ENCODE measurements at places on chromosomes 12 and 14.

DNA sequence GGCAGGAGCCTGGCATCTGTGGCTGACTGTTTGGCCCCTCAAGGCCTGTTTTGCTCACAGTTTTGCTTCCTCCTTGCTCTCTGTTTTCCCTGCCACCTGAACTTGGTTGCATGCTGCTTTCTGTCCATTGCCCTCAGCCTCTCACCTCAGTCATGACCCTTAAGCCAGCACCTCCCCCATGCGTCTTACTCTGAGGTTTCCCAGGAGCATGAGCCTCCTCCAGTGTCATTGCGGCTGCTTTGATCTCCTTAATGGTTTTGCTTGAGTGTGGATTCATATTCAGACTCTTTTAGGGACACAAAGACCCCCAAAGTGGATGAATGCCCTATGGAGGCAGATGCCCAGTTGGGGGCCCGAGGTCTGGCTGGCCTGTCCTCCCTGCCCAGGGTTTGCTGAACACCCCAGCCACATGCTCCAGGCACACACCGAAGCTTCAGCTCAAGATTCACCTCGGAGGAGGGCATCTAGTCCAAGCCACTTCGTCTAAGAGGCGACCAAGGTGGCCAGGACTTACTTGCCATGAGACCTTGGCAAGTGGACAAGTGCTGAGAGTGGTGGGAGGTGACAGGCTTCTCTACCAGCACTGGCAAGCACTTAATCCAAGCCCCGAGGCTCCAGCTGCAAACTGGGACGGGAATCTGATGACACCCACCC lies 95.4 kb upstream of the DIO3 start:
- no peak for DNase-seq

GRCh38 chr12:123761841-123762714 lies at the start of gene DNAH10:
Gene DNAH10, plus strand, starts transcription at chr12:123762301. Its CDS starts 36 bp downstream, at chr12:123762337.
- DNase-seq: peak; percentile 61

GRCh38 chr14:73237219-73237785 lies at the start of gene PAPLN:
Gene PAPLN, plus strand, starts transcription at chr14:73237506. Its CDS starts 2,273 bp downstream, at chr14:73239779.
- no peak for DNase-seq

DNA sequence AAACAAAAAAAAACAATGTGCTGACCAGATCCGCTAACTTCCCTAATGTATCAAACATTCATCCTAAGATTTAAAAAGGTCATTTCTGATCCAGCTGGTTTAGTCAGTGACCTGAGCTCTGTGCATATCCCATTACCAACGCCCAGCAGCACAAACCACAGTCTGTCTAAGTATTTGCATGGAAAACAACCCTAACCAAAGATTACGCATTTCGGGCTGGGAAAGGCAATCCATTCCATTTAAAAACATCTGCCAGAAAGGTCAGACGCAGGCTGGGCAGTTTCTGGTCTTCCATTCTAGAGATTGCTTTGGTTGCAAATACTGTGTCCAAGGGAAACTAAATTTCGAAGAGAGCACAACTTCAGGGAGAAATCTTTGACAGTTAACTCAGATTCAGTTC lies 234.9 kb downstream of the FLRT2 start:
- DNase-seq: peak; percentile 77

GRCh38 chr14:79510659-79511058 lies 700.6 kb downstream of the DIO2 start:
- no peak for DNase-seq

- peak; percentile 84 for DNase-seq
Observed at GRCh38 chr12:116123451-116124258, 153.8 kb downstream of the MED13L start.

- DNase-seq: no peak
Observed at GRCh38 chr12:1132311-1132710, 141.3 kb downstream of the ERC1 start.

DNA sequence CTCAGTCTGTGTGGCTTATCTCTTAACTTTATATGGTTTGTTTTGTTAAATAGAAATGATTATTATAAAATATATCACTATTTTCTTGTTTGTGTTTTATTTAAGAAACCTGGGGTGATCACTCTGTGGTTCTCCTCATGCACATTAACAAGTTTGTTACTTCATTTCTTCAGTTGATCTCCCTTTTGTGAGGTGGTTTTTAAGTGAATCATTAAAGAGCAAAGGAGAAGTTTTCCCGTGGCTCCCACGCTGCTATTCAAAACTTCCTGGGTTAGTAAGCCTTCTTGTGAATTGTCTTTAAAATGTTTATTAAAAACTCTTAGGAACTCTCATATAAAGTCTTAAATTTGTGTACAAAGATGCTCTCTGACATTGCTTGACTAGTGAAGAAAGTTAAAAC lies 11.8 kb downstream of the ADIPOR2 start:
- DNase-seq: no peak

DNA sequence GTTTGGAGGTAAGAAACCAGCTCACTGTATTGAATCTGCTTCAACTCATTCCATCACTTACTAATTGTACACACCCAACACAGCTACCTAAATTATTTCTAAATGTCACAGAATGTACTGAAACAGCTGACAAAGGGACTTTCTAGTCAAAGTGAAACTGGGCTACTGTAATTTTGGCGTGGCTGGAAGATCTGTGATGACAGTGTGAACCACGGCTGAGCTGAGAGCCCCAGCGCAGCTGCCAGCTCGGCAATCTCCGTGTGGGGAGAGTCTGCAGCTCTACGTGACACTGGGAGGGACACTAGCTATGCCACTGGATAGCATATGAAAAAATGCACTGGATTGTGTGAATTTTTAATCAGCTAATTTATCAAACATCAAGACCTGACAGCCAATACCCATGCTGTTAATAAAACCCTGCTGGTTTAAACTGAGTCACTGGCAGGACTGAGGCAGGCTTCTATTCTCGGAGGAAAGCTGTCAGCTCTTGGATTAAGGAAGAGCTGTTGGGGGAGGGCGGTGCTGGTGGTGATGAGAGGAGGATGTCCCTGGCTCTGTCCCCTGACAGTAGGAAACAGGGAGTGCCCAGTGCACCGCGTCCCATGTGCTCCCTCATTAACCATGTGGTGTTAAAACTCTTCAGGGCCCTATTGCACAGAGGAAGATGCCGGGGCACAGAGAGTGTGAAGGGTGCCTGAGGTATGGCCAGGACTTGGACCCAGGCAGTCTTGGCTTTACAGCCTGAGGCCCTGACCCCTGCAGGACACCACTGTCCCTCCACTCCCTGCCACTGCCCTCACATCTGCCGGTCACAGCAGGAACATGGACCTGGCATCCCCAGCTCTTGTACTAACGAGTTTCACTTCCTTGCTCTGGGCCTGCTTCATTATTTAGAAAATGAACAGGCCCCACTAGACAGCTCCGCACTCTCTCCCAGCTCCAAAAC lies 13.3 kb downstream of the SLC15A4 start:
- no peak for DNase-seq

DNA sequence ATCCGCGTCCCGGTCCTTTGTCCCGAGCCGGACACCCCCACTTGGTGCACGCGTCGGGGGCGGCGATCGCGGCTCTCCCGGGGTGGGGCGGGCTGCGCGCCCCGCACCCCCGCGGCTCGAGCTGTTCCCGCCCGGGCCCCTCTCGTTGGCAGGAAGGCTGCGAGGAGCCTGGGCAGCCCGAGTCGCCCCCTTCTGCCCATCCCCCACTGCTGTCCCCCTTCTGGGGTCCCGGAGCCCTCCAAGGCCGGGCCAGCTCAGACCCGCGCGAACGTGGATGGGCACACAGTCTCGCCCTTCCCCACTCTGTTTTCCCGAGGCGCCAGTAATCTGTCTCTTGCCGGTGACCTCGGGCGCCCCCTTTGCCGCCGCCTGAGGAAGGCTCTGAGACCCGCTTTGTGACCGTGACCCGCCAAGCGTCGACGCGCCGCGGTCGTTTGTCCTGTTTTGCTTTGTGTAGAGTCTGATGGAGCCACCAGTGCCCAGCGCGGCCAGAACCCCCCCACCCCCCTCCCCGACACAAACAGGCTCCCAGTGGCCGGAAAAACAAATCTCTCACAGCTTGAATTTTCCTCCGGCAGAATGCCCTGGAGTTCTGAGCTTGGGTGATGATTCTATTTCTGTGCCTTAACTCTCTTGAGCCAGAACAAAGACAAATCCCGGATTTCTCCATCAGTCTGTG lies 610 bp downstream of the C14orf132 start:
- peak; percentile 41 for DNase-seq

DNA sequence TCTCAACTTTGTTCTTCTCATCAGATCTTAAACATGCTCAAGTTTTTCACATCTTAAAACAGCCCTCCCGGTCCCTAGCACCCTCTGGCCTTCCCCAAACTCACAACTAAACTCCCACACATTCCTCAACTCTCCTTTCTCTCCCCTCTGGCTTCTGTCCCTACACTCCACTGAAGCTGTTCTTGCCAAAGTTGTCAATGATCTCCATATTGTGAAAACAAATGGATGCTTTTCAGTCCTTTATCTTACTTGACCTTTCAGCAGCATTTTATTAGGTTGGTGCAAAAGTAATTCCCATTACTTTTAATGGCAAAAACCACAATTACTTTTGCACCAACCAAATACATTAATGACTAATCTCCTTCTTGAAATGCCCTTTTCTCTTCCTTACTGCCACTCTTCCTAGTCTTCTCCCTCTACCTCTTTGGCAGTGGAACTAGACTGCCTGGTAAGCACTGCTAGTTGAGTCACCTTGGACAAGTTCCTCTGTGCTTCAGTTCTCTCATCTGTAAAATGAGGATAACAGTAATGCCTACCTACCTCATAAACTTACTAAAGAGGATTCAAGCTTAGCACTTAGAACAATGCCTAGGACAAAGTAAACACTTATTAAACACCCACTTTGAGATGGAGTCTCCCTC lies 16.0 kb downstream of the CERS5 start:
- DNase-seq: no peak

- DNase-seq: peak; percentile 57
Observed at GRCh38 chr14:64569138-64569631, 19.4 kb downstream of the PPP1R36 start.

GRCh38 chr14:64720131-64720576 lies 15.9 kb downstream of the PLEKHG3 start:
- peak; percentile 26 for DNase-seq

- no peak for DNase-seq
Observed at GRCh38 chr12:91043408-91043807, 14.4 kb downstream of the KERA start.

- DNase-seq: no peak
Observed at GRCh38 chr14:44812672-44813071, 149.1 kb downstream of the KLHL28 start.

- DNase-seq: no peak
Observed at GRCh38 chr12:53530061-53530460, 22.8 kb upstream of the NPFF start.

DNA sequence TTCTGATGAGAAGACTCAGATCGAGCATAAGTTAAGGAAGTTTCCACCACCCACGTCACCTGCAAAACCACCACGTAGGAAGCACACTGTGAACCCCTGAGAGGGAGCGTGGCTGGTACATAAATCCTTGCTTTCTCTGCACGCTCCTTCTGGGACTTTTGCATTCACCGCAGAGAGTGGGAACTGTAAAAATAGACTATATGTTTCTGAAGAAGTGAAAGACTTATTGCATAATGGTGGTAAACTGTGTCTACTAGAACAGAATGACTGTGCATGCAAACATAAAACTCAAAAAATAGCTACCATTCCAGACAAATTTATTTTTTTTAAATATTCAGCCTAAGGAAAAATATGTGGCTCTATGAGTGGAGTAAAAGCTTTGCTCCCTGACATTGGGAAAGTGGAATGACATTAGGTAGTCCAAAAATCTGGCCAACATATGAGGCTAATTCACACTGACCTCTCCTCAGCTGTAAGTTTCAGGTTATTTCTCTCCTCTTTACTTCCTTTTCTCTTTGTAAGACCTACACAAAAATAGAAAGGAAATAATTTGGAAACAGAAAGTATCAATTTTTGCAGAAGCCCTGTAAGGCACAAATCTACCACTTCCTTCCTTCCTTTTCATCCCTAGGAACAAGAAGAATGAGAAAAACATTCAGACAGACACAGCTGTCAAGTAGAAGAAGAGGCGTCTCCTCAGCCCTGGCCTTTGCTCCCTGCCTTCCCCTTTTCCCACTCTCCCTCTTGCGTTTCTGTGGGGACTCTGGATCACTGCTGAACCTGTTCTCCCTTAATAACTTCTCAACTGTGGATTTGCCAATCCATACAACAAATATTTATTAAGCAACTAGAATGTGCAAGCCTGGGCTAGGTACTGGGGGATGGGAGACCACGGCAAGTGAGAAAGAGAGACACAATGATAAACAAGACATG lies 264.3 kb upstream of the FOXN3 start:
- DNase-seq: no peak

- no peak for DNase-seq
Observed at GRCh38 chr12:31218203-31219025, 107.5 kb downstream of the SINHCAF start.

DNA sequence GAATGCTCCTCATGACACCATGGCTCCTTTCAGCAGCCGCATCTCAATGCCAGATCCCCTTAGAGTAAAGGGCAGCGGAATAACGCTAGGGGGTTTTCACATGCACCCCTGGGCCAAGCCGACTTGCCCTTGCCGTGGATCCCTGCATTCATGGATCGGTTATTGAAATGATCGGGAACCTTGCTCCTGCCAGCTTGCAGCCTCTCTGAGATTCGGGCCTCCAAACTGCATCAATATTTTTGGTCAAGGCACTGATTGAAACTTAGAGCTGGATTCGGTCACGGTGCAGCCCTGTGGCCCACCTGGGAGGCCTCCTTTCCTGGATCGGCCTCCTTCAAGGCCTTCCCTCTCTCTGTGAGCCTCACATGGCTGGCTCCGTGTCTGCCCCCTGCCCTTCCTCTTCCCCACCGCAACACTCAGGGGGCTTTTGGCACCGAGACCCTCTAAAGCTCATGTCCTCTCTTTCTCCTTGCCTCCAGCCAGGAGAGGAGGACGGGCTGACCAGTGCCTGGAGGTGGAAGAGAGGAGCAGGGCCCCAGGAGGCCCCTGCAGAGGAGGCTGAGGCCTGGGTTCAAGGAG lies 1.8 kb downstream of the PTPN6 start:
- no peak for DNase-seq

DNA sequence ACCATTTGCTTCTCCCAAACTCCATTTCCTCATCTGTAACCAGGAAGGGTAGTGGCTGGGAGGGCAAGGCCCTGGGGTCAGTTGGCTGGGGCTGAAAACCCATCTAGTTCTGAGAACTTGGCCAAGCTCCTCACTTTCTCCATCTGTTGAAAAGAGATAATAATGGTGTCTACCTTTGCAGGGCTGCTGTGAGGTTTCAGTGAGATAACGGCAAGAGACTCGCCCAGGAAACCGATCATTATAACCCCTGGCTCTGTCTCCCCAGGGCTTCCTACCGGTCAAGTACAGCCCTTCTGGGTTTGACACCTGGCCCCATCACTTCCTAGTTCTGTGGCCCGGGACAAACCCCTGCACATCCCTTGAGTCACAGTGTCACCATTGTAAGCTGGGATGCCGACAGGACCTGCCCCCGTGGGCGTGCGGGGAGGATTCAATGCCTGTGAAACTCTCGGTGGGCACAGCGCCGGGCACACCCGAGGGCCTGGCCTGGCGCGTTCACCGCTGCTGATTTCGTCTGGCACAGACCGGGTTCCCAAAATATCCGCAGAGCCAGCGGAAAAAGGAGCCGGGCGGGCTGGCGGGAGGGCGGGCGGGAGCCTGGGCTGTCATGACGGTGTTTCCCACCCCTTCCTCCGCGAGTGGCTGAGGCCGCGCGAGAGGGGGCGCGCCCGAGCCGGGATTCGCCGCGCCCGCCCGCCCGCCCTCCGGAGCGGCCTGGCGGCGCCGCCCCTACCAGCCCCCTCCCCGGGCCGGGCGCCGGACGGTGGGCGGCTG lies 4.4 kb downstream of the KMT5A start:
- peak; percentile 93 for DNase-seq
